Thoracic aorta (tissue), 2 donors: ENCODE measurements at places on chromosomes 16 and 17. TPM values are rescaled to one million over a fixed set of nuclear protein-coding genes. Genes with fewer than 3 reads are reported as not detected.

Gene PIMREG
- not detected for total RNA-seq

Gene TMC8
- total RNA-seq, result 9.3 TPM

Gene TERB1
- total RNA-seq, result not detected

Gene SLC6A2
- not detected for total RNA-seq

Gene RAB11FIP4
- 0.68 TPM for total RNA-seq

Gene TBX2
- 49.5 TPM for total RNA-seq

Gene NECAB2
- not detected for total RNA-seq

Gene ZP2
- total RNA-seq, result not detected

Gene TUBD1
- 11.0 TPM for total RNA-seq

Gene KRTAP4-16
- not detected for total RNA-seq

Gene CISD3
- 9.3 TPM for total RNA-seq

Gene C16orf46
- 1.3 TPM for total RNA-seq

Gene ZNF821
- 5.7 TPM for total RNA-seq

Gene SMIM36
- not detected for total RNA-seq

Gene CHST4
- not detected for total RNA-seq

Gene TCAP
- total RNA-seq, result 6.4 TPM

Gene RUNDC3A
- total RNA-seq, result 0.81 TPM

Gene KCNJ16
- total RNA-seq, result not detected

Gene TP53TG3B
- not detected for total RNA-seq

Gene CCDC40
- total RNA-seq, result 6.5 TPM

Gene MT1X
- 320 TPM for total RNA-seq

Gene SDK2
- total RNA-seq, result 6.0 TPM

Gene BCL6B
- total RNA-seq, result 5.7 TPM
